ENCODE measurements at places on chromosomes 11 and 22.

- no peak for DNase-seq
Measured at GRCh38 chr11:18485913-18486528, 30.4 kb downstream of the LDHAL6A start.

DNA sequence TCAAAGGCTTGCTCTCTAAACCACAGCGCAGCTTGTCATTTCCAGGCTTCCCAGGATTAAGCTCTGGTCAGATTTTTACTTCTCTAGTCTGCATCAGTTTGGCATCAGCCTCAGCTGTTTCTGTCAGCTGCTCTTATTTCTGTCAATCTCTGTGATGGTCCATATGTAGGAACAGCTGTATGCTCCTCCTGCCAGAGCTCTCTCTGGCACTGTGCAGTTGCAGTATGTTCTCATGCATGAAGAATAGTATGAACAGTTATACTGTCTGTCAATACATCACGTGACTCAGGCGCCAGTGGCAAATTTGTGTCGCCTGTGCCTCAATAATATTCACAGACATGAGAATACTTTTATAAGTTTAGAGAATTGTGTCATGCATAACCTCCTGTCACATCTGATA lies 6.7 kb downstream of the OR6M1 start:
- no peak for DNase-seq

GRCh38 chr22:33109514-33110430 lies 51.6 kb upstream of the SYN3 start:
- DNase-seq, result no peak

DNA sequence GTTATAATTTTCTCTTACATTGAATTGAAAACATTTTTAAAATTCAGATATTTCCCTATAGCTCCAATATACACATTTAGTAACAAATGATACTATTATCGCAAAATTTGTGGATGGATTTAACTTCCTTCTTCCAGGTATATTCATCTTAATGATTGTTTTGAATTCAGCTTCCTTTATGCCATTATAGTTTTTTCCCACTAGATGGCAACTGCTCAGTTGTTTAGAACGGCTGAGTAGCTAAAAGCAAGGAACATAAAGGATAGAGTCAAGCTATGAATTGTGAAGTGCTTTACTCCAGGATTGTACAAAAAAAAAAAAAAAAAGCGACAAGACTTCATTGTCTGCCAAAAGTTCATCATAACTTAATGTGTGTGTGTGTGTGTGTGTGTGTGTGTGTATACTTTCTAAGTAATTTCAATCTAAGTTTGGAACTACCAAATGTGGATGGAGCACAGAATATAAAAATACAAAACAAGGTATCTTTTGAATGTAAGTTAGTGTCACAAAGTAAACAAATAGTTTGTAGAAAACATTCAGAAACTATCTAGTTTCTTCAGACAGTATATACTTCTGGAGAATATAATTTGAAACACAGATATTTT lies 846.4 kb downstream of the DLG2 start:
- no peak for DNase-seq

DNA sequence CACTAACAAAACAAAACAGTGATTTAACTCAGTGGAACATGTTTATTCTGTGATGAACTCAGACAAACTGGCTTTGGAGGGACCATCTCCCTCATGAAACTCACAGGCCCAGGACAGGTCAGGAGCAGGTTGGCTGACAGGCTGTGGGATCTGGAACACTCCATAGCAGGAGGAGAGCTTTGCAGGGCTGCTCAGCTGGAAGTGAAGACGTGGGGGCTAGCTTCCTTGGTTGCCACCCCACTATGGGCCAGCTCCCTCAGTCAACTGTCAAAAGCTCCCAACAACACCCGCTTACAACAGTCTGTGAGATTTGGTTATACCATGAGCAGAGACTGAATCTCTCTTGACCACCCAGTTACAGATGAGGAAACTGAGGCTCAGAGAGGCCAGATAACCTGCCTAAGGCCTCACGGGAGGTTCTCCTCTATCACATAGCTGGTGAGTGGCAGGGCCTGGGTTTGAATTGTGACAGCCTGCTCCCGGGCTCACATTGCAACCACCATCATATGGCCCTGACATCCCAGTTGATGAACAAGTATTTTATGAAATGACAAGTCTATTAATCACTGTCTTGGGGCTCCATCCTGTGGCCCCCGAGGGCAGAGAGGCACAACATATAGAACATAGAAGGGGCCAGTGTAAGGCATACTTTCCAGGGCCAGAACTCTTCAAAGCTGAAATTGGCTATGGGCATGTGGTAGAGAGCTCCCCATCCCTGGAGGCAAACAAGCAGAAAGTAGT lies 473.4 kb downstream of the MN1 start:
- no peak for DNase-seq

DNA sequence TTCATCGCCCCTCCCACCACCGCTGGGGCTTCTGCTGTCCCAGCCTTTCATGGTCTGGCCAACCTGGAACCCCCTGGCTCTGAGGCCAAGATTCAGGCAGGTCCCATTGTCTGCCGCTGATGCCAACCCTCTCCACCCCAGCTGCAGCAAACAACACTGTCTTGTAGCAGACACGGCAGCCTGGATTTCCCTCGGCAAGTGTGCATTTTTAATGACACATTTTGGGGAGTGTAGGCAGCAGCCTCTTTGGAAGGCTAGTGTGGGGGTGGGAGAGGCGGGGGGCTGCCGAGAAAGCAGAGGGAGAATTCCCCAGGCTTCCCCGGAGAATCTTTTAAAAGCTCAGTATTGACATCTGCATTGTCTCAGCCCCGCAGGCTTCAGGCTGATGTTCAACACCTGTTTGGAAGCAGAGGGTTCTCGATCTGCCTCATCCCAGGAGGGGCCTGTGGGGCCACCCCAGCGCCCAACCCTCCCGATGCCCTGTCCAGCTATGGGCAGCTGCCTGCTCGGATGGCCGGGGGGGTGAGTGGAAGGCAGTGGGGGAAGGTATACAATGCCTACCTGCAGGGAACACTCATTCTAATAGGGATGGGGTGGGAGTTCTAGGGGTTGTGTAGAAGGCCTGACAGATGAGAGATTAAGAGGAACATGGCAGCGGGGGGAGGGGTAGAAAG lies 41.5 kb downstream of the NECTIN1 start:
- no peak for DNase-seq

DNA sequence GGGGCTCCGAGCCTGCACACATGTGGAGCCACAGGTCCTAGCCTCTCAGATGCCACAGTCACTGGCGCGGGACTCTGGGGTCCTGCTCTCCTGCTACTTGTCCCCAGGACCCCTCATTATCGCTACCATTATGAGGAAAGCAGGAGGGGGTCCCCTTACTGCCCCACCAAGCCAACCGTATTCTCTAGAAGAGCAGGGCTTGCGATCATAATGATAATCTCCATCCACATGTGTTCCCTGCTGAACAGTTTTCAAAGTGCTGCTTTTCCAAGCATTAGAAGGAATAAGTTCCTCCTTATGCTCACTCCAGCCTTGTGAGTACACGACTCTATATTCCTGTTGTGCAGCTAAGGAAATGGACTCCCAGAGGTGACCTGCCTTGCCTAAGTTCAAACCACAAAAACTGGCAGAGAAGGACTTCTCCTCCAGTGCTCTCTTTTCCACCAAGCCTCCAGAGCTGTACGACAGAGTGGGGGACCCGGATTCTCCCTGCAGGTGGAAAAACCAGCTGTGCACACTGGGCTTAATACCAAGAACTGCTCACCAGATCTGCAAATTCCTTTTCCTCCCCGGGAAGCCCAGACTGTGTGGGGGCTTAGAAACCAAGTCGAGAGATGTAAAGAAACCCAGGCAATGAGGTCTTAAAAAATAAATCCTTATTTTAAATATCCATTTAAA lies 92.8 kb upstream of the DRD2 start:
- no peak for DNase-seq

DNA sequence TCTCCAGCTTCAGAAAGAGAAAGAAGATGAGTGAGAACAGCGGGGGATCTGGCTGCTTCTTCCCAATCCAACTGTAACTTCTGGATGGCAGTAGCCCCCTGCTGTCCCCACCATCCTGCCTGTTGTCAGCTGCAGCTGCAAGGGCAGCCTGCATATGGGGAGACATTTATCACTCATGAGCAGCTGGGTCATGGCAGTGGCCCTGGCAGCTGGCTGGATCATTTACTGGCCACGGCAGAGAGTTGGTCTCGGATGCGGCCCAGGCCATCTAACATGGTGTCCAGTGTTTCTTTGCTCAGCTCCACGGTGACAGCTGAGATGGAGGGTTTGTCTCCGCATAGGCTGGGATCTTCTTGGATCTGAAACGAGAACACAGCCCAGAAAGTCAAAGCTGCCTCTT lies 14.8 kb downstream of the COMMD9 start:
- DNase-seq, result no peak

GRCh38 chr11:44621140-44621681 lies 55.7 kb downstream of the CD82 start:
- DNase-seq, result peak; percentile 64

GRCh38 chr11:112797648-112798293 lies 163.4 kb upstream of the NCAM1 start:
- peak; percentile 18 for DNase-seq

- DNase-seq, result no peak
Measured at GRCh38 chr11:26951809-26952515, 42.0 kb upstream of the FIBIN start.

GRCh38 chr11:44955015-44955738 lies 4.5 kb upstream of the TP53I11 start:
- no peak for DNase-seq

- DNase-seq, result no peak
Measured at GRCh38 chr22:32079130-32080089, 36.3 kb downstream of the SLC5A1 start.

DNA sequence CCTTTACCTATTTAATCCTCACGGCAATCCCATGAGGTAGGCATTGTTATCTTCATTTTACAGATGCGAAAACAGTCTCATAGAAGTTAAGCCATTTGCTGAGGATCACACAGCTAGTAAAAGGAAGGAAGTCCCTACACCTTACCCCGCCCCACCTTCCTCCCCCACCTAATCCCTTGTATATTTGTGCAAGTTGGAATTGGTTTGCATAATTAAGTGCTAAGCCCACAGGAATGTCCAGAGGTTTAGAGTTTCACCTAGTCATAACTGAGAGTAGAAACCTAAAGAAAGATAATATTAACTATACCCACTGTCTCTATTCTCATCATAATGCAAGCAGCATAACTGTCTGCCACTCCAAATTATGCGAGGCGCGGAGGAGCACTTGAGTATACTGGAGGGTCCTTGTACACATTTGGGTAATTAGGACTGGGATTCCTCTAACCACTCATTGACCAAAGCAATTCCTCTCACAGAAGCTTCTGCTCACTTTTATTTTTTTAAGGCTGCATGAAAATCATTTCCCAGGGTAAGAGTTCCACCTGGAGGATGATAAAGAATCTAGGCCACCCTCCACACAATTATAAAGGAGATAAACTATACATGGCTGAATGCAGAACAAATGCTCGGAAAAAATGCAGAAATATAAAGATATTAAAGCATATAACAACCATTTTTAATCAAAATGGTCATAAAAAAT lies 199.9 kb downstream of the FAM181B start:
- DNase-seq, result no peak

DNA sequence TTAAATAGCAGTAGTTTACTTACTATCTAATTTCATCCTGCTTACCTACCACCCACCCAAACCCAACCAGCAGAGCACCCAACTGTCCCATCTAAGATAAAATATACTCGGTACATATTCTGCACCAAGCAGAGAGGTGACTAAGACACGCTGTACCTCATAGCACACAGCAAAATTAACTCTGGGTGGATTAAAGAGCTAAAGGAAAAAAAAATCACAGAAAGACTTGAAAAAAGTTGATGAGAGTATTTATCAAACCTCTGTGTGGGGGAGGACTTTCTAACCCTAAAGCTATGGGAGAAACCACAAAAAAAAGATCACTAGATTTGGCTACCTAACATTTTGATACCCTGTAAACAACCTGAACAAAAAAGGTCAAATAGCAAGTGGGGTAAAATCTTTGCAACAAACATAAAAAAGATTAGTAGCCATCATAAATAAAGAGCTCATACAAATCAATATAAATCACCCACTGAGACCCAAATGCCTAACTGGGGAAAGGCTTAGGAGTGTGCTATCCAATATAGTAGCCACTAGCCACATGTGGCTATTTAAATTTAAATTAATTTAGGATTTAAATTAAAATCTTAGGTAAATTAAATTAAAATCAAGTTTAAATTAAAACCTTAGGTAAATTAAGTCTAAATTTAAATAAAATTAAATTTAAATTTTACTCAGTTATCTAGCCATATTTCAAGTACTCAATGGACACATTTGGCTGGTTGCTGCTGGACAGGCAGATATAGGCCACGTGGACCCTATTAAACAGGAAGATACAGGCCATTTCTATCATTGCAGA lies 25.6 kb upstream of the CD5 start:
- DNase-seq, result peak; percentile 39

GRCh38 chr22:45770506-45770905 lies 98.9 kb downstream of the ATXN10 start:
- DNase-seq, result no peak

GRCh38 chr11:85423316-85423715 lies 203.8 kb downstream of the DLG2 start:
- no peak for DNase-seq

Measured in CD4-positive, alpha-beta T cell treated with Interleukin-21 for 1 hour (primary cell).